ENCODE measurements at places on chromosomes 12 and 14.

- no peak for DNase-seq
Observed at GRCh38 chr12:68784015-68784414, 24.0 kb upstream of the MDM2 start.

- DNase-seq: peak; percentile 83
Observed at GRCh38 chr12:22459838-22460490, 84.4 kb downstream of the C2CD5 start.

GRCh38 chr12:130506844-130507243 lies 169.2 kb downstream of the PIWIL1 start:
- no peak for DNase-seq

DNA sequence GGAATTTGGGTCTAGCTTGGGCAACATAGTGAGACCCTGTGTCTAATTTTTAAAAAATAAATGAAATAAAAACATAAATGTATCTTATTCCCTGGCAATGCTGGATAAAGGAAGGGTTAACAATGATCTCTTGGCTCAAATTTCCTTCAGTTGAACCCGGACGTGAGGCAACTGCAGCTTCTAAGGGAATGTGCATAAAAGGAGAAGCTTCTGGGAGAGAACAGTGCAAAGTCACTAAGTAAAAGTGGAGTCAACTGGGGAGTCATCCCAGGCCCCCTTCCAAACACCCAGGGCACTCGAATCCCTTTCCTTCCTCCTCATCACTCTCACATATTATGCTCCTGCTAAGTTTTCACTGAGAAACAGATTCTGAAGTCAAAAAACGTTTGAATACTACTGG lies 147.3 kb downstream of the PPM1H start:
- no peak for DNase-seq

GRCh38 chr12:62697893-62698292 lies 231.3 kb downstream of the MON2 start:
- no peak for DNase-seq

DNA sequence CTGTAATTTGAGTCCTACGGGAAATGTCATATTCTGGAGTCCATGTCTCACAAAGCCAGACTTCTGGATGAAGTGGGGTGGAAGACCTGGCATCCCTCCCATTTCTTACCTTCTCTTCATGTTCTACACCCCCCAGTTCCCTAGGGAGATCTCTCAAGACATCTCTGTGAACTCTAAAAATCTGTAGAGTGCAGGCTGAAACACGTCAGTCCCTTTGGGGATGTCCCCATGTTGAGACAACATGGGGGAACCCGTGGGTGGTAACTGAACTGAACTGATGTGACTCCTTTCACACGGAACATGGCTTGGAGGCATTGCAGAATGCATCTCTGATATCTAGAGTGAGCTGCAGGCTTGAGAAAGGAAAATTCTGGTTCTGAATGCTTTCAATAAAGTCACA lies 15.2 kb downstream of the SERPINA12 start:
- DNase-seq: no peak

GRCh38 chr12:56682323-56682722 lies 5.8 kb downstream of the PTGES3 start:
- no peak for DNase-seq

- peak; percentile 43 for DNase-seq
Observed at GRCh38 chr12:90042920-90043641, 334.4 kb upstream of the ATP2B1 start.

DNA sequence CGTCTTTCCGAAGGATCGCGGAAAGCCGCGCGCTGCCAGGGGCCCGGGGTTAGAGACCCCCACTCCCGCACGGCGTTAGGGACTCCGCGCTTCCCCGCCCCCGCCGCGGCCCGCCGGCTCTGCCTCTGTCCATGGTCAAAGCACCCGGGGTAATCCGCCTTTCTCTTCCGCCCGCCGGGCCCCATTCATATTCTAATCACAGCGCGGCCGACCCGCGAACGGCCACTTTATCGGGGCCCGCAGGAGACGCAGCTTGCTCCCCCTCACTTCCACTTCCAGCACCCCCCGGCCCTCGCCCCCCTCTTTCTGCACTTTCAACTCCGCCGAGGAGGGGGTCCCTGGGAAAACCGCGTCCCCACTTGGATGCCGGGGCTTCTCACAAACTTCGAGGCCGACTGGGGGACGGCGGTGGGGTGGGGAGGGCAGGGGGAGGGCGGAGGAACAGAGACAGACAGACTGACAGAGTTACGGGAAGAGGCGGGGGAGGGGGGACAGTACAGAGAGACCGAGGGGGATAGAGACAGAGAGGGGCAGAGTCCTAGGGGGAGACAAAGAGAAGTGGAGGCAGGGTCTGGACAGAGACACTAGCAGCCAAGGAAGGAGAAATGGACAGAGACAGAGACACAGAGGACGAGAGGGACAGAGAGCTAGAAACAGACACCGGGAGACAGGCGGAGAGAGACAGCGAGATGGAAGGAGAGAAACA lies 1.1 kb upstream of the RFX4 start:
- DNase-seq: no peak

- no peak for DNase-seq
Observed at GRCh38 chr12:4445156-4446101, at the start of gene FGF6. FGF6 (minus strand) TSS chr12:4445815; CDS start chr12:4445570, 245 bp downstream.

GRCh38 chr14:60653701-60654161 lies 4.5 kb upstream of the SIX1 start:
- DNase-seq: no peak

- DNase-seq: no peak
Observed at GRCh38 chr12:114998750-114999128, 314.8 kb upstream of the TBX3 start.

DNA sequence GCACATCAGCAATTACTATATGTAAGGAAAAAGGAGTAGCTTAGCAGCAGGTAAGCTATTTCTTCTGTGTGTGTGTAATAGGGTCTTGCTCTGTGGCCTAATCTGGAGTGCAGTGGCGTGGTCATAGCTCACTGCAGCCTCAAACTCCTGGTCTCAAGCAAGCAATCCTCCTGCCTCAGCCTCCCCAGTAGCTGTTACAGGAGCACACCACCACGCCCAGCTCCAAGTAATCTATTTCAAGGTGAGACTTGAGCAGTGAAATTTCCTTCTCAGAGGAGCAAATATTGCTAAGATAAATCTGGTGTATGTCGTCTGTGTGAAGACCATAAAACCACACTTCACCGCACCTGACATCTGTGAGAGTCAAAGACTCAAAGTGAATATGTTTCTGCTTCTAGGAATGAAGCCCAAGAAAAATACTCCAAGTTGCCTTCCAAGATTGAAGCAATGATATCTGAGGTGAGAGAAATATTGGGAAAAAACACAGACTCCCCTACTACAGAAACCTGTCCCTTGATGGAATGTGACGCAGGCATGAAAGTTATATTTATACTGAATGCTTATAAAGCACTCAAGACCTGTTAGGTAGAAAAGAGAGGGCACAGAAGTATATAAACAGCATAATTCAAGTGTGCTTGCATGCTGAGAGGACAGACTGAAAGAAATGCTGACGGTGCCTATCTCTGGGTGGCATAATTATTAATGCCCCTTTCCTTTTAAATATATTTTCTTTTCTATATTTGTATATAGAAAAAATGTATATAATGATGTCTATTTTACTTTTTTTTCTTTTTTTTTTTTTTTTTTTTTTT lies 2.5 kb upstream of the SELPLG start:
- no peak for DNase-seq

DNA sequence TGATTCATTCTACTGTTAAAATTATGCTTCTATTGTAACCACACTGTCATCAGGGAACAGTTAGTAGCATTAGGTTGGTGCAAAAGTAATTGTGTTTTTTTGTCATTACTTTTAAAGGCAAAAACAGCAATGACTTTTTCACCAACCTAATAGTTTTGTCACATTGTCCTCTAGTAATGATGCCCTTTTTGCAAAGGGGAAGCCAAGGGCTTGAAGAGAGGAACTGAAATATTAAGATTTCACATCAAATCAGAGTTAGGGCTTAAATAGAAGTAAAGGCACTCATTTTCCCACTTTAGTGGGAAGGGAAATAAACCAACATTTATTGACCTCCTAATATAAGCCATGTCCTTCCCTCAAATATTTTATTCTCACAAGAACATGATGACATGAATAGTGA lies 273.7 kb downstream of the NRXN3 start:
- DNase-seq: no peak

- DNase-seq: no peak
Observed at GRCh38 chr14:96795109-96795828, 1.9 kb upstream of the VRK1 start.

- no peak for DNase-seq
Observed at GRCh38 chr14:103279142-103280025, 54.7 kb upstream of the EIF5 start.

DNA sequence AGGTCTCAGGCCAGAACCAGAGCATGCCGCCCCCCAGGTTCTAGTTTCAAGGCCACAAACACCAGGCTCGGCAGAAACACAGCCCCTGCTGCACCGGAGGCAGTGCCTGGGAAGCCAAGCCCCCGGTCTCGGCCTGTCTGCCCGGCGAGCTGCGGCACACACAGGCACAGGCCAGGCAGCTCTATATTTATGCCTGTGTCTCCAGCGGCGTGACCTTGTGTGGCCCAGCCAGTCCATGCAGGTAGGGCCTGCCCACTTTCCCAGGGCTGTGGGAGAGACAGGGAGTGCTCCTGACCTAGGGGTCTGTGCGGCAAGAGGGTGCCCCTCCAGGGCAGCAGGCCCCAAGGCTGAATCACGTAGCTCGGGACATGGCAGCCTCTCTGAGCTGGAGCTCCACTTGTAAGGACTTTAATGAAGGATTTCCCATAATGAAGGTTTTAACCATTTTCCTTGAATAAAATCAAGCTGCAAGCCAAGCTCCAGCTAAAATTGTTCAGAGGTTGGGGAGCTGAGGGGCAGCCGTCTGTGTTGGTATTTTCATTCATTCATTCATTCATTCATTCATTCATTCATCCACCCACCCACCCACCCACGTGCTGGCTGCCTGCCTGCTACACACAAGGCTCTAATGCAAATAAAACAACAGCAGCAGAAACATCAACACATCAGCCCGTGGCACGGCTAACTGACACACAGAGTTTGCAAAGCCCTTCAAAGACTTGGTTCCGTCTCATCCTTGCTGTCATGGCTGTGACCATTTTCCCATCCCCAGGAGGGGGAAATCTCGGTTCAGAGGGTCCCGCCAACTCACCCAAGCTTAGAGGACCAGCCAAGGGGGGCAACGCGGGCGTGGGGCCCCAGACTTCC lies 92.0 kb downstream of the RFLNA start:
- no peak for DNase-seq

DNA sequence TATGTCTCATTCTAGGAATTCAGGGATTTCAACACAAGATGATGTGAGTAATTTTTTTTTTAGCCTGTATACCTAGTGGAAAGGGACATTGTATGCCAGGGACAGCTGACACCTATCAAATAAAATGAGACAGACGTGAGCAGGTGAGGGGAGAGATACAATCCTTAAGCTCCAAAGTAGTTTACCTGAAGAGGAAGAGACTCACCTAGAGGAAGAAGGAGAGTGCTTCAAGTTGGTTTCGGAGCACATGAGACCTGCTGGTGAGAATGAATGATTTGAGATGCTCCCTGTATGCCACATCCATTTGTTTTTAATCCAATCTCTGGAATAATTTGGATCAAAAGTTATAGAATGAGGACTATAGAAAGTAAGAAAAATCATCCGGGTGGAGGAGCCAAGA lies 915.4 kb upstream of the FBXO33 start:
- no peak for DNase-seq

DNA sequence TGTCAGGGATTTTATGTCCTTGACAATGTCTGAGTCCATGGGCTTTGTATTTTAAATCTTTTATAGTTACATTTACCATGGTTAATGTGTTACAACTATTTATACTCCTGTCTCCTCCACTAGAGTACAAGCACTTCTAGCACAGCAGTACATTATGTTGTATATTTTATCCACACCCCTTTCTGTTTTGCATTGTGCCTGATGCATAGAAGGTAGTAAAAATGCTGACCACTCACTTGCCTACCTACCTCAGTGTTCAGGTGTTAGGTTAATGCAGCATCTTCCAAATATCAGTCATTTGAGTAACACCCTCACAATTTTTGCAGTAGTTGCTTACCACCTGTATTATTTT lies 31.1 kb upstream of the SLC38A2 start:
- DNase-seq: no peak

GRCh38 chr14:53306911-53307310 lies 153.8 kb upstream of the DDHD1 start:
- DNase-seq: peak; percentile 61

GRCh38 chr14:91748049-91748448 lies 16.2 kb upstream of the CATSPERB start:
- peak; percentile 6 for DNase-seq

DNA sequence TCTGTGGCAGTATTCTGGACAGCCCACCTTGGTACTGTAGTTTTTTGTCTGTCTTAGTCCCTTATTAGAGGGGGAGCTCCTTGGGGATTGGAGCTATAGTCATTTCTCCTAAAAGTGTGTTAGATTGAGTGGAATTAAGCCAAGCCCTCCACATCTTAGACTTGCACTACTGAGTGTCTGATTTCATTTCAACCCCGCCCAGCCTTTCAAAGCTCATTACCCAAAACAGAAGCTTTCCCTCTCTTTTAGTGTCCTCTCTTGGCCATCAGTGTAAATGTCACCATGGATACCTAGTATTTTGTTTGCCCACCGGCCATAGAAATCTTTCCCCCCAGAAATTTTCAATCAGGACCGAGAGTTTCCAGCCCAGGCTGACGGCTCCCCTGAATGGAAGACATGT lies 74.5 kb downstream of the LRRC74A start:
- DNase-seq: no peak

DNA sequence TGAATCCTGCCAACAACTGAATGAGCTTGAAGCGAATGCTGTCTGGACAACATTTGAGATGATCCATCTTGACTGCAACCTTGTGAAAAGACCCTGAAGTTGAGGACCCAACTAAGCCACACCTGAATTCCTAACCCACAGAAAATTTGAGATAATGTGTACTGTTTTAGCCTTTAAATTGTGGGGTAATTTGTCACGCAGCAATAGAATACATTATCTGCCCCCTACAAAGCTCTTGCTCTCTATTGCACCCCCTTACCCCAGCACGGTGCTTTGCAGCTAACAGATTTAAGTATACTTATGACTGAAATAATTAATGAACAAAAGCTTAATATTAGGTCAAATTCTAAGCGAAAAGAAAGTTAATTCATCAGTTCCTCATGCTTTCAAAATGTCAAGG lies 1.6 kb downstream of the POLE2 start:
- no peak for DNase-seq

DNA sequence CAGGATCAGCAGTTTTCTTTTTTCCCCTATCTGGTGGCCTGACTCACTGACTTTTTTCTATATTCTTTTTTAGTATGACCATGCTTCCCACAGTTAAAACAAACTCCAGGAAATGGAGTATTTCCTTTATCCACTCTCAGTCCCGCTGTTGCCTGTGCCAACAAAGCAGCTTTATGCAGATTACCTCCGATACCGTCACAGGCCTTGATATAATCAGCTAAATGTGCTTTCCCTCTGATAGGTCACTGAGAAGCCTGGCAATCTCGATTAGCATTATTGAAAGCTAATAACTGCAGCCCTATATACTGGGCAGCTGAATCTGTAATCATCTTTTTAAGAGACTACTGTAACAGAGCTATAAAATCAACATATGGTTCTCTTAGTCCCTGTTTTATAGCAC lies 243.6 kb downstream of the KIF21A start:
- DNase-seq: no peak

- DNase-seq: no peak
Observed at GRCh38 chr12:57012600-57013465, 3.5 kb downstream of the TAC3 start.

All from OCI-M1 (cell line).